ENCODE measurements at places on chromosomes 4 and X. TPM values are rescaled to one million over a fixed set of nuclear protein-coding genes. Genes with fewer than 3 reads are reported as not detected.

The STATH gene
- not detected for total RNA-seq

DNA sequence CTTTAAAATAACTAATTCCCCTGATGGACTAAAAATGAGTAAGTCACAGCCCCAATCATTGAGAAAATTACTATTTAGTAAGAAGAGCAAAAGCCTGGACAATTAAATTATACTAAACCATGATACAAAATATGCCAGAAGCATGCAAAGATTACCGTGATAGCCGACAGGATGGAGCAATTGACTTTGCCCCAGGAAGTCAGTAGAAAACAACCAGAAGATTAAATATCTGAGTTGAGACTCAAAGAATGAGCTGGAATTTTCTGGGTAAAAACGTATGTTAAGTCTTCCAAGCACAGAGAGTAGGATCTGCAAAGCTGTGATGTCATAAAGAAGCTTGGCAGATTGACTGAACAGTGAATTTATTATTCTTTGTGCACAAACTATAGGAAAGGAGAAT lies 816.1 kb upstream of the TENM3 start:
- DNase-seq = no peak

GRCh38 chr4:53844133-53844532 lies 220.3 kb downstream of the CHIC2 start:
- no peak for DNase-seq

- DNase-seq = no peak
Observed at GRCh38 chr4:172698256-172698655, 470.4 kb upstream of the GALNT7 start.

The KDR gene
- total RNA-seq = 17.7 TPM

The MAML3 gene
- total RNA-seq = 18.6 TPM

- DNase-seq = no peak
Observed at GRCh38 chr4:83558680-83559079, 22.8 kb downstream of the GPAT3 start.

The GUCY1B1 gene
- total RNA-seq = 30.3 TPM

DNA sequence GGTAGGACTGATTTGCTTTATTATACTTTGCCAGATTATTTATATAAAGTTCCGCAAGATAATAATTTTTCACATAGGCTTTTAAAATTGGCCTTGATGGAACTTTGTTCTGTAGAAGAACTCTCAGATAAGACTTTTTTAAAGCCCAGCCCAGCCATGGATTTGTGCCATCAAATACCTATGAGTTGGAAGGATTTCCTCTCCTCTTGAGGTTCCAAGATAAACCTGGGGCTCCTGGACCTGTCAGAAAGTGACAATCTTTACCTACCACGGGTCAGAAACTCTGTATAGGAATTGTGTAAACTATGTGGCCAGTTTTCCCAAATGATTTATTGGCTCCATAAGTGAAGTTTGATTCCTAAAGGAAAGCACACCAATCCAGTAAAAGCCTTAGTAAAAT lies 271.9 kb upstream of the GRID2 start:
- no peak for DNase-seq

GRCh38 chrX:3787856-3788255 lies 74.4 kb upstream of the PRKX start:
- DNase-seq = no peak

The SPANXN5 gene
- total RNA-seq = not detected

DNA sequence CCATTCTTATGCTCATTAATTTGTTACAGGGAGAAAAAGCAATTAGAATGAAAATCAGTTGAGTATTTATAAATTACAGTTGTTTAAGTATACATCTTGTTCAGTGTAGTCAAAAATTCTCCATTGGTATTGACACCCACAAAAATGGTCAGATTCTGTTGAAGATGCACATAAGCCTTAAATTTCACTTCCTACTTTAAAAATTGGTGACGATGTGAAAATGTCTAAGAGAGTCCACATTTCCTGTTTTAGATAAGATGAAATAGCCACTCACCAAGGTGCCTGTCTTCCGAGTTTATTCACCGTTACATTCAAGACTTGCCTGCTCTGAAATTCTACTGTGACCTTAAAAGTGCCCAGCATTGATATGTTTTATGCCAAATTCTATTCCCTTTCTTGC lies 93.6 kb downstream of the GPR143 start:
- no peak for DNase-seq

- no peak for DNase-seq
Observed at GRCh38 chr4:64713256-64713840, 304.1 kb upstream of the TECRL start.

- no peak for DNase-seq
Observed at GRCh38 chr4:14264437-14264836, 636.9 kb upstream of the BOD1L1 start.

DNA sequence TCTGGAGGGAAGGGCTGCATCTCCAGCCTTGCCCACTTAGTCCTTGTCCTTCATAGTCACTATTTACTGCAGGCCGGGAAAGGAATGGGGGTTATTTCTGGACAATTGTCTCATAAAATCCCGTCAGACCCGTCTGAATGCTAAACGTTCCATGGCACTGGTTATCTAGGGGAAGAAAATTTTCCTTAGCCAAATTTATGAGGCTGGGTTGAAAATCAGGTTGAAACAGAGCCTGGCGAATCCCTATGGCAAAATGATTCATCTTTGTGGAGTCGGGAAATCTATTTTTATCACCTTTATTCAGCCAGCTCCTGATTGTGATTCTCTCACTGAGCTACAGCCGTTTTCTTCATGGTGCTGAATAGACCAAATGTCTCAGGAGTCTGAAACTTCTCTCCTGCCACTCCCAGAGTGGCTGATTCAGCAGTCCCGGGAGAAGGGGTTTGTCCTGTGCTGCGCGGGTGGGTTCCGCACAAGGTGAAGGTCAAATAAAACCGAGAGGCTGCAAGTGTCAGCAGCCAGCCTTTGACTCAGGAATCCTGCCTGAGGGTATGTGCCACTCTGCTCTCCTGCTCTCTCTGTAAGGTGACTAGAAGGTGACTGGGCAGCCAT lies 1.0 kb downstream of the LIMCH1 start:
- peak; percentile 27 for DNase-seq

- no peak for DNase-seq
Observed at GRCh38 chr4:188268131-188268908, 129.1 kb downstream of the TRIML1 start.

DNA sequence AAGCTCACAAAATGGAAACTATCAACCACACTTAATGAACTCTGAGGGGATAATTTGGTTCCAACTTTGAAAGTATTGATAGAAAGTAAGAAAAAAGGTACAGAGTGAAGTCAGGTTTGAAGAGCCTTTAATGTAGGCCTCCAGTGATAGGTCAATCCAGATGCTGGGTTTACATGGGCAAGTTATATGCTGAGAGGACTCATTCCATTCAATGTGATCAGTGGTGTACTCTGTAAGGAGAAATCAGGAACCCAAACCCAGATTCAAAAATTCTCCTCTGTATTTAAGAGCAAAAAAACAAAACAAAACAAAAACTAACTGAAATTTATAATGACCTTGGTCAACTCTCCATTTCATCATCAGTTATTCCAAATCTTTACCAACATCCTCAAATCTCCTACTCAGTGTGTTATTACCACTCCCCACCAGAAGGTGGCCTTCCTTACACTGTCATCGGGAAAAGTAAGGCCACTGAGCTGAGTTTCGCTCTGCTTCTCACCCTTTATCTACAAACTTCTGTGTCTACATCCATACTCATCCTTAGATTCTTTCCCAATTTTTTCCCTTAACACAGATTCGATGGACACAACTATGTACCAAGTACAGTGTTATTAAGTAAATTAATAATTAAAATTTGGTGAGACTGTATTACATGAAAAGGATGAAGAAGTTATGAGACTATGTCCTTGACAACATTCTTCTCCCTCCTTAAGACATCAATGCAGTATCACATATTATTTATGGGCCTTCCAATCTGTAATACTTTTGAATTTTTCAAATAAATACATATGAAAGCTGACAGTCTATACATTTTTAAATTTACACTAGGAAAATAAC lies 88.3 kb downstream of the ZAR1 start:
- DNase-seq = peak; percentile 48

The SYNPO2 gene
- 8.8 TPM for total RNA-seq

The TBC1D9 gene
- total RNA-seq = 95.7 TPM

GRCh38 chrX:45295259-45295986 lies 94.7 kb upstream of the DIPK2B start:
- no peak for DNase-seq

- DNase-seq = peak; percentile 2
Observed at GRCh38 chr4:154618708-154619315, 6.4 kb upstream of the FGG start.

The PWWP3B gene
- 1.00 TPM for total RNA-seq

- no peak for DNase-seq
Observed at GRCh38 chrX:153993978-153994377, 21.4 kb downstream of the TMEM187 start.

DNA sequence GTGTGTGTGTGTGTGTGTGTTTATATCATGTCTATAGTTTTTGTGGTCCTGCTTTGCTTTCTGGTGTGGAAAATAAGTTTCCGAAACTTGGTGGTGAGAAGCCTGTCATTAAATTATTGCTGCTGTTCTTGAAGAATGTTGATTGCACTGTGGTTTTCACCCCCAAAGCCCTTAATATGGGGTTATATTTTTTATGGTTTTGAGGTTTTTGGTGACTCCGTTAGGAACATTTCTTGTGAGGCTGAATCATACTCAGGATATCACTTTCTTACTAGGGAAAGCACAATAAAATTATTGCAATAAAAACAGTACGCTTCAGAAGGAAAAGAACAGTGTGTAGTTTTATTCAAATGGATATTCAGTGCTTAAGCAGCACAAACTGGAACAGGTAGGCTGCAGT lies 539.1 kb upstream of the MAGEB18 start:
- DNase-seq = no peak

The POLN gene
- 4.5 TPM for total RNA-seq

- no peak for DNase-seq
Observed at GRCh38 chrX:151181088-151181487, 4.7 kb downstream of the GPR50 start.

GRCh38 chr4:48906206-48907173 lies at the start of gene OCIAD2:
OCIAD2 (minus strand) TSS chr4:48906774; CDS start chr4:48904549, 2,225 bp downstream.
- peak; percentile 48 for DNase-seq

The ZAR1 gene
- 0.27 TPM for total RNA-seq

GRCh38 chr4:7632971-7633370 lies 198.2 kb upstream of the PSAPL1 start:
- DNase-seq = no peak

Measured in cerebellum (tissue), 4 donors.